ENCODE measurements at places on chromosomes 11 and 22. TPM values are rescaled to one million over a fixed set of nuclear protein-coding genes. Genes with fewer than 3 reads are reported as not detected.

DNA sequence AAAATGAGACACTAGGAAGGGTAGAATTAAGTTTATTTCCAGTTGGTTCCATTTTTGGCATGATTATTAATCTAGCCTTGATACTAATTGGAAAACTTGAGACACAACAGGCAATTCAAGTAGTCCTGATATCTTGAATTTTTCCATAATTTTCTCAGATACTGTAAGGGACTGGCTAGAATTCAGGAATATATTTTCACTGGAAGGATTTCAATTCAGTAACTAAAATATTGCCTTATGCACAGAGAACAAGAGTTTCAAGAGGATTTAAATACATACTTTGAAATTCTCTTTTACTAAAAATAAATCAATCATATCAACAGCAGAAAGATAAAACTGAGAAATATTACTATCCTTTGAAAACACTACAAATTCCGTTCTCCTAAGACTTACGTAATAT, 632.9 kb downstream of the LRRC4C start:
- no peak for DNase-seq

GRCh38 chr11:121555121-121555520, 102.4 kb upstream of the SORL1-AS1 start:
- DNase-seq = no peak

GRCh38 chr11:114821621-114822412, 143.5 kb downstream of the NXPE2 start:
- no peak for DNase-seq

DNA sequence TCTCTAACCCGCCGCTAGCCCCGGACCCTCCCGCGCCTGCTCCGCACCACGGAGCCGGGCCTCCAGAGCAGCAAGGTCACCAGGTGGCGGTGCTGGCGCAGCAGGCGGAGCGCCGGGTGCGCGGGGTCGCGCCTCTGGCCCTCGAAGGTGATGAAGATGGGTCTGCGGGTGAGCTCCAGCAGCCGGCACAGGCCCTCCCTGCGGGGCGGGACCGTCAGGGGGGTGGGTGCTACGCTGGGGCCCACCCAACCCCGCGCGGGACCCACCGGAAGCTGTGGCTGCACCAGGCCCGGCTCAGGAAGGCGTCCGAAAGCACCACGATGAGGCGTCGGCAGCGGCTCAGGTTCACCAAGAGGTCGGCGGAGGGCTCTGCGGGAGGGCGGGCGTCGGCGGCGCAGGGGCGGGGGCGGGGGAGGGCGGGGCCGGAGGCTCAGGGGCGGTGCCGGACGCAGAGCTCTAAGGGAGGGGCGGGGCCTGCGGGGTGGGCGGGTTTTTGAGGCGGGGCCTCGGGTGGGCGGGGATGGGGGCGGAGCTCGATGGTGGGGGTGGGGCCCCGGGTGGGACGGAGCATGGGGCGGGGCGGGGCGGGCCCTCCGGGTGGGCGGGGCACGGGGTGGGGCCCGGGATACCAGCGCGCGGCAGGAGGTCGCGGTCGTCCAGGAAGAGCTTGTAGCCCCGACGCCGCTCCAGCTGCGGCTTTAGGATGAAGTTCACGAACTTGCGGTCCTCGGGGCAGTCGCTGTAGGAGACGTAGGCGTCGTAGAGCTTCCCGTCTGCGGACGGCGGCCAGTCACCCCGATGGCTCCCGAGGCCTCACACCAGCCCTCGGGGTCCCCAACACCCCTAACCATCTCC, 7.8 kb downstream of the SIGIRR start:
- peak; percentile 77 for DNase-seq

DNA sequence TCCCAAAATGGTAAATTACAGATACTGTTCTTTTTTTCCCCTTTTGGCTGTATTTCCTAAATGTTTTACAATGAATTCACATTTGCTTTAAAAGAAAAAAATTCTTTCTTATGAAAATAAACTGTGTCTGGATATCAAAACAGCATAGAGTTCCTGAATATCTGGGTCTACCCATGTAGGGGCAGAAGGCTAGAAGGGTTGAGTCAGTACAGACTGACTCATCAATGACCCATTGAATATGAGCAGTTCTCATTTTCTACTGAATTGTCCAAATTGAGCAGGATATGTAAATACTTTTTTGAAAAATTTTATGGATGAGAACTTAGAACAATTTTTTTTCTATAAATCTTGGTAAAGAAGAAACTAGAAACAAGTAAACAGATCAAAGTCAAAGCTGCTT, 16.3 kb upstream of the C11orf87 start:
- DNase-seq = no peak

- no peak for DNase-seq
Observed at GRCh38 chr11:87353771-87354345, 316.1 kb downstream of the TMEM135 start.

DNA sequence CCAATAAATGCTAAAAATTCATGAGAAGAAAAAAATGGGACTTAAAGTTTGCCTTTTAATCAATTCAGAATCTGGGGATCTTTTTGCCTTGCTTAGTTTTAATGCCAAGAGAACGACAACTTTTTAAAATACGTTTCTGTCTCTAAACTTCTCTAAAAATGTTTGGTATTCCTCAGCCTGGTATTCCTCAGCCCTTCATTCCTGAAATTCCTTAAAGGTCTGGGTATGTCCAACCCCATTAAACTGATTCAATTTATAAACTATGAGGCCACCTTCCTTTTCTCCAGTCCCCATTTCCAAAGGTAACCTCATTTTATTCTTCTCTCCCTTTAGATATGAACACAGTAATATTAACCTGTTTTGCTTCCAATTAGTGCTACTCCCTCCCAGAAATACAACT, 16.6 kb downstream of the POLA2 start:
- DNase-seq = no peak

GRCh38 chr11:12981676-12982522, 27.2 kb upstream of the RASSF10 start:
- no peak for DNase-seq

DNA sequence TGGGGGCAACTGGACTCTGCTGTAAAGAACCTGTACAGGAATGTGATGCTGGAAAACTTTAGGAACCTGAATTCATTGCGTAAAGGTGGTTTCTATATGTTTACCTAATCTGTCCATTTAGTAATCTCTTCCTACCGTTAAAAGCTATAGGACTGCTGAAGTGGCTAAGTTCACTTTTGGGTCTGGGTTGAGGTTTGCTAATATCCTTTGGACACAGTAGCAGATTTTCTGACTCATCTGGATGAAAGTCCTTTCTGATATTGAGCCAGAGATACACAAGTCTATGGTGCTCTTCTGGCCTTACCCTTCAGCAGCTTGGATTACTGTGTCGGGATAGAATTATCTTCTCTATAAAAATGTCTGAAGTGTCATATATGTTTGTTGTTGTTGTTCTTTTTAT, 16.9 kb downstream of the ZNF215 start:
- DNase-seq = no peak

- DNase-seq = no peak
Observed at GRCh38 chr22:31977939-31978338, 33.6 kb downstream of the YWHAH start.

CCDC73 gene
- total RNA-seq = 0.05 TPM

NUP160 gene
- total RNA-seq = 80.4 TPM

KBTBD3 gene
- 2.4 TPM for total RNA-seq

H19 gene
- 0.79 TPM for total RNA-seq

TP53AIP1 gene
- not detected for total RNA-seq

RPS19BP1 gene
- total RNA-seq = 208 TPM

VSIG10L2 gene
- total RNA-seq = not detected

PLAAT2 gene
- not detected for total RNA-seq
